Cortex of kidney (tissue), 1 donor: ENCODE measurements at places on chromosomes 6 and 20.

DNA sequence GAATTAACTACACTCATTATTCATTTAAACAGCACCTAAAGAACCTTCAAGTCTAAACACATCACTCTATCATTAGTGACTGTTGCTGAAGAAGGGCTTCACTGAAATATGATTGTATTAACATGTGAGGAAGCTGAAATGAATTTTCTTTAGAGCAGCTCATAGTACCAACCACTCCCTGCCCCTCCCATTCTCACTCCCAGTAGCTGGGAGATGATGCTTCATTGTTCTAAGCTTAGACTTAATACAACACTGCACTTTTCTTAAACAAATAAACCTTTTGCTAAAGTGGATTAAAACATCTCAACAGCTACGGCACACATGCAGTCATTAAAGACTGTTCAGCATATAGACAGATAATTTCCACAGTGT is 63.1 kb downstream of the ATXN1 start:
- no peak for DNase-seq

DNA sequence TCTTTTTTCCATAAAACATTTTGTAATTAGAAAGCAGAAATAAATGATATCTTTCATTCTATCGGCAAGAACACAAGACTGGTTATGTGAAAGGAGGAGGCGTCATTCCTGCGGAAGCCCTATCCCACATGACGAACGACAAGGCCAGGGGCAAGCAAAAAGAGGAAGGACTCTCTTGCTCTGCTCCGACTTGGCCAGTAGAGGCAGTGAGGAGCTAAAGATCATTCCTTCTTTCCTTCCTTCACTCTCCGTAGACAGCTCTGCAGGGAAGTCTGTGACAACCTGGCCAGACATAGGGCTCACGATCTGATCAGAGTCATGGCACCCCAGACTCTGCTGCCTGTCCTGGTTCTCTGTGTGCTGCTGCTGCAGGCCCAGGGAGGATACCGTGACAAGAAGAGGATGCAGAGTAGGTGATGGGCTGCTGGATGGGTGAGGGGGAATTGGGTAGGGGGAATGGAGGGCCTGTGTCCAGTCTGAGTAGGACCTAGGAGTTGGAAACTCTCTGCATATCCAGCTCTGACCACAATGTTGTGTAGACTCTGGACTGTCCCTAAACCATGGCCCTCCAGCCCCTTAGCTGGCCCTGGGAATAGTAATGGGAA is at the start of gene WFDC10A:
TSS of gene WFDC10A (plus strand) at position 244 of the 605 bp plus-strand sequence. CDS start at position 319, 75 bp downstream.
- DNase-seq = no peak

DNA sequence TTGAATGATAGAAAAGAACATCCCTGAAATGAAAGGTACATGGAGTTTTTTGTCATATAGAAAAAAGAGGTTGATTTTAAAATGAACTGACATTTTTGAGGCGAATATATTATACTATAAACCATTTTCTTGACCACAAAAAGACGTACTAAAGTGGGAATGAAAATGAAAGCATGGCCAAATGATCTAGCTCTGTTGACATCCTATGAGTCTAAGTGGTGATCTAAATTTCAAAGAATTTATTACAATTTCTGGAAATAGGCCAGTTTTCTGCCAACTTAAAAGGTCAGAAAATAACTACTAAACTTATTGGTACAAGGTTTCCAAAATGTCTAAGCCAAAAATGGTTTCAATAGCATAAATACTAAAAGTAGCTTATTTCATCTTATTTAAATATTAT is 536.8 kb downstream of the EYS start:
- no peak for DNase-seq

DNA sequence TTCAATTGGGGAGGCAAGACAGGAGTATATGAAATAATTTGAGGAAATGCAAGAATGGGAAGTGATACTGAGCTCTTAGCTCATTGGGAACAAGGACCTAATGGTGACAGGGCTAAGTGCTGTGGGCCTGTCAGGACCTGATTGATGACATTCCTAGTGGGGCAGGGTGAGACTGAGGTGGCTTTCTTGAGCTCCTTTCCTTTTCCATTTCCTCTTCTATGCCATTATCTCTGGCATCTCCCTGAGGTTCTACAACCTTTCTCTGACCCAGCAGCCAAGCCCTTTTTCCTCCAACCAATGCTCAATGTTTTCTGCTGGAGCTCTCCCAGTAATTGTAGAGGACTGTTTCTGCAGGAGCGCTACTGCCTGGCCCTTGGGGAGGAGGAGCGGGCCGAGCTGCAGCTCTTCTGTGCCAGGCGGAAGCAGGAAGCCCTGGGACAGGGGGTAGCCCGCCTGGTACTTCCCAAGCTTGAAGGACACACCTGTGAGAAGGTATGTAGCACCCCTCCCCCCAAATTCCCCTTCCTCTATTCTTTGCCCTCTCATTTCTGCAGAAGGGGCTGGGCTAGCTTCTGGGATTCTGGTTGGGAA is 2.8 kb upstream of the TOMM6 start:
- DNase-seq = no peak

- DNase-seq = no peak
Measured at GRCh38 chr20:2869381-2869780, 3.9 kb upstream of the PTPRA start.

DNA sequence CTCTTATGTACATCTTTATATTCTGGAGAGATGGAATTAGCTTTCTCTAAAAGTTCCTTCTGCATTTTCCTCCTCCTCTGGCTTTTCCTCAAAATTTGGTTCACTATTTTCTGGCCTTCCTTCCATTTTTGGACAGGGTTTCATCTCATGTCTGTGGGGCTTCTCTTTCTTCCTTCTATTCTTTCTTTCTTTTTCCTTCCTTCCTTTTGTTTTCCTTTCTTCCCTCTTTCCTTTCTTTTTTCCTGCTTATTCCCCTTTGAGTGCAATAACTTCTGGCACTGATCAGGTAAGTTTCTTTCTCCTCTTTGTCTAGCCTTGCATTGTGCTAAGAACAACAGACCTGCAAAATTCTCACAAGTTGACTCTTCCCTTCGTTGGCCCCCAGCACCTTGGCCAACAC is 5.5 kb upstream of the ATRN start:
- no peak for DNase-seq

DNA sequence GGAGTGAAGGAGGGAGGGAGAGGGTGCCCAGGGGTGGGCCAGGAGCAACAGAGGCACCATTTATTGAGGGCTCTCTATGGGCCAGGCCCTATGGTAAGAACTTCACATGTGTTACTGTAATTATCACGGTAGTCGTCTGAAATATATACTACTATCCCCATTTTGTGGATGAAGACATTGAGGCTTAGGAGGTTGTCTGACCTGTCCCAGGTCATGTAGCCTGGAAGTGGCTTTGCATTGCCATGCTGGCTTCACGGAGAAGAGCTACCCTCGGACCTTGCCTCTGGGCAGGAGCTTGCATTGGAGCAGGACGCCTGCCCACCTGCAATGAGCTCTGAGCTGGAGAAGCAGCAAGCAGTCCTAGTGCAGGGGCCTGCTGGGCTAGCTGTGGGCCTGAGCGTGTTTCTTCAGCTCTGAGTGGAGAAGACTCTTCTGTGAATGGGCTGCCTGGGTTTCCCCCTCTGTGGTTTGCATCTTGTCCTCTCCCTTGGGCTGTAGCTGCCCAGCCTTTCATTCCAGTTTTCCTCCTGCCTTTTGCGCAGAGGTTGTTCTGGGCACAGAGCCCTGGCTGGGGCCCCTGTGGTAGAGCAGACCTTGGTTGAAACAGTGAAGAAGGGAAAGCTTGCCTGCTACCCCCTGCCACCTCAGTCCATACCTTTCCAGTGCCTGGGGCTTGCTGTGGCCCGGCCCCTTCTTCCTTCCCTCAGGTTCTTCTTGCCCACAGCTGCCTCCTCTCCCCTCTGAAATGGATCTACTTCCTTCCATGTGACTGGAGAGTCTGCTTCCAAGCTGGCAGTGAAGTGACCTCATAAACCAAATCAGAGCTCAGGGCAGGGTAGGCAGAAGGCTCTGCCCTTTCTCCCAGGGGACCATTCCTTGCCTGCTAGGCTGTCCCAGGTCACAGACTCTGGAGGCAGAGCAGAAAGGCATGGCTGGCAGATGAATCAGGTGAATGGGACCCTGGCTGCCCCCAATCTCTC is 24.1 kb upstream of the SRF start:
- no peak for DNase-seq

DNA sequence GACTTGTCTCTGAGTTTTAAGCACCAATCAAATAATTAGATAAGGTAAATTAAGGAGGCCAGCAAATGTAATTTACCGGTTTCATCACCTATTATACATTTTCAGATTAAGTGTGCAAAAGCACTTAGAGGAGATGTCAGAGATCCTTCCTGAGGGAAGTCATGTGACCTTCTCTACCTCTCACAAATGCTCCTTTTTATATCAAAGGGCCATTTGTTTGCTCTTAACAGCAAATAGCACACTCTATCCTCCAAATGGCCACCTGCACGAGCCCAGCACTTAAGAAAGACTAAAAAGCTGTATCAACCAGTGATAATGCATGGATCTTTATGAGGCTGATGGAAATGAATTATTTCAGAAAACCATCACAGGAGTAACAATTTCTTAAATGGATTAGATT is 149.4 kb downstream of the ELOVL4 start:
- DNase-seq = no peak

GRCh38 chr6:148521586-148521985 is 178.9 kb downstream of the SASH1 start:
- no peak for DNase-seq

DNA sequence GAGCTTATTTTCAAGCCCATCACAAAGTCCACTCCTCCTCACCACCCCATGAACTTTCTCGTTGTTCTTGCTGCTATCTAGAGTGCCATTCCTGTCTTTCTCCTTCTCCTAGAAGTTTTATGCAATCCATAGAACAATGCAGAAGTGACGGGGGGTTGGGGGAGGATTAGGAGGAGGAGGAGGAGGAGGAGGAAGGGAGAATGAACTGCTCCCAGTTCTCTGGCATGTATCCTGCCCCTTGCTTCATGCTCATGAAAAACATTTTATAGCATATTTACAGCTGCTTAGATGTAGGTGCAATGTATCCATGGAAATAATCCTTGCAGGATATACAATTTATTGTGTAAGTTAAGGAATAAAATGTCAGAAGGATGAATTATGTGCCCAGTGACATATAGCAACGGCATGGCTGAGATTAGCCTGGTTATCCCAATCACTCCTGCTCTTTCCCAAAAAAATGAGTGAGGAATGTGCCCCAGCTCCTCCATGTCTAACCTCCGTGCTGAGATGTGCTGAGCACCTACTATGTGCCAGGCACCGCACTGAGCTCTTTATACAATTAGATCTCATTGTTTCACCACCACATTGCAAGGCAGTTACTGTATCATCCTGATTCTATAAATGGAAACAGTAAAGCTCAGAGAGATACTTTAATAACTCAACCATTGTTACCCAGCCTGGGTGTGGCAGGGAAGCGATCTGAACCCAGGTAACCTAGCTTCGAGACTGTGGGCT is 41.6 kb upstream of the TFAP2C start:
- no peak for DNase-seq

DNA sequence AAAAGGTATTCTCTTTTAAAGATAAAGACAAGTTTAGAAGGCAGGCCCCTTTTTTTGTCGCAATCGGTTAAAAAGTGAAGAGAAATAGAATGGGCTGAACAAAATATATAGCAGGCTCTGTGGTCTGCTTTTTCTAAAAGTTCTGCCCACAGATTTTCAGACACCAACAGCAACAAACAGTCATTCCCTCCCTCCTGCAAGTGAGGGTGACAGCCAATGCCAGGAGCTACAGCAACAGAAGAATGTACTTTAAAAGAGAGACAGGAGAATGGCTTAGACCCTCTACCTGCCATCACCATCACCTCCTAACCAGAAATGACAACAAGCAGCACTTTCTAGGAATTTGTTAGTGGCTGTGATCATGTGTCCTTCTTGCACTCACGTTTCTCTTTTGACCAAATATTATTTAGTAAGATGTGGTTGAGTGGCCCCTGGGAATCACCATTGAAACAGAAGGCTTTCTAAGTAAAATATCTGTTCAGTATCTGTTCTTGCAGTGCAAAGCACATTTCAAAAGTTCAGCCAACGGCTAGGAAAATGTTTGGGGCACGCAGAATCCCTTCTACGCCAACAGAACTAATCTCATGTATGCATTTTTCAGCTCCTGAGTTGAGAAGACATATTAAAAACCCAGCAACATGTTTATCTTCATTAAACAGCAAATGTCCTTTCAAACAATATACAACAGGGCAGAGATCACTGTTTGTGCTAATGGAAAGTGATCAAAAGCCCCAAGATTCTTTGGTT is 248.5 kb downstream of the ATXN1 start:
- no peak for DNase-seq

- DNase-seq = no peak
Measured at GRCh38 chr6:56946368-56946767, 8.5 kb upstream of the BEND6 start.

- no peak for DNase-seq
Measured at GRCh38 chr6:5085648-5086293, 630 bp downstream of the PPP1R3G start.

- DNase-seq = no peak
Measured at GRCh38 chr6:38371881-38372280, 267.8 kb downstream of the BTBD9 start.

DNA sequence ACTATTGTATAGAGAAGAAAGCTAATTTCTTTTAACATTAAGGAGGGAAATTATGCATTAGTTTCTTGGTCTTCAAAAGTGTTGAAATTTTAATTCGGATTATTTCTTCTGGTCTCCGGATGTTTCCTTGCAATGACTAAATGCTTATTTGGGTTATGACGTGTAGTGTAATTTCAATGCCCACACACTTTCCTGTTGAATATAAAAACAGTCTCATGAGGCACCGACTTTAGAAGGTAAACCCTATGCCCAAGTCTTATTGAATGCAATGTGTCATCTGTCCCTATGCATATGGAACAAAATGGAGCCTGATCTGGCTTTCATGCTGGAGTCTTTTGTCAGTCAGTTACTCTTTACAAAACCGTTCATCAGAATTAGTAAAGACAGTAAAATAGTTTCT is 17.7 kb downstream of the GJA1 start:
- DNase-seq = no peak

DNA sequence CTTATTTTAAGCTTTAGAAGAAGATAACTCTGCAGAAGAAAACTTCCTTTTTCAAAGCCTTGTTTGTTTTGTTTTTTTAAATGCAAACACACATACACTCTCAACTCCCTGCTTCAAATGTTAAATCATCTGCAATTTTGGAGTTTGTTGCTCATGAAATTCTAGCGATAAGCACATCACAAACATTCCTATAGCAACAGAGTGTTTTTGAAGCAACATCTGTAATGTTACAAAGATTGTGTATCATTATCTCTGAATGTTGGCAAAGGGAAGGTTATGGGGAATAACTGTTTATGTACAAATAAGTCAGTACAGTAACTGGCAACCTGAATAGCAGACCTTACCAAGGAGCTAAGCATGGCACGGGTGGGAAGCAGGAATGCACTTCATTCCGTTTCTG is 84.8 kb upstream of the MRPS10 start:
- no peak for DNase-seq

DNA sequence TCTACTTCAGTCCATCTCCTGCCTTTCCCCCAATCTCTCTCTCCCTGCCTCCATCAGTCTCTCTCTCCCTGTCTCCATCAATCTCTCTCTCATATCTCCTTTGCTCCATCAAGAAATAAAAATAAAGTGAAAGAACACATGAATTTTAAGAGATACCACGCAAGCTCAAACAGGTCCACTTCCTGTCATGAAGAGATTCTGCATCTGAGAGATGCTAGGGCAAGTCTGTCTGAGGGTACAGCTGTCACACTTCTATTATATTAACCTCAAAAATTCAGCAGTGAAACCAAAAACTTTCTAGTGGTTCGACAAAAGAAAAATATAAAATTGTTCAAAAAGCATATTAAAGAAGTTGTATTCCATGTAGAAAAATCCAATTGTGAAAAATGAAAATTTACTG is 296.8 kb upstream of the RSPO3 start:
- DNase-seq = no peak
